ENCODE measurements at places on chromosomes 6 and 20.

DNA sequence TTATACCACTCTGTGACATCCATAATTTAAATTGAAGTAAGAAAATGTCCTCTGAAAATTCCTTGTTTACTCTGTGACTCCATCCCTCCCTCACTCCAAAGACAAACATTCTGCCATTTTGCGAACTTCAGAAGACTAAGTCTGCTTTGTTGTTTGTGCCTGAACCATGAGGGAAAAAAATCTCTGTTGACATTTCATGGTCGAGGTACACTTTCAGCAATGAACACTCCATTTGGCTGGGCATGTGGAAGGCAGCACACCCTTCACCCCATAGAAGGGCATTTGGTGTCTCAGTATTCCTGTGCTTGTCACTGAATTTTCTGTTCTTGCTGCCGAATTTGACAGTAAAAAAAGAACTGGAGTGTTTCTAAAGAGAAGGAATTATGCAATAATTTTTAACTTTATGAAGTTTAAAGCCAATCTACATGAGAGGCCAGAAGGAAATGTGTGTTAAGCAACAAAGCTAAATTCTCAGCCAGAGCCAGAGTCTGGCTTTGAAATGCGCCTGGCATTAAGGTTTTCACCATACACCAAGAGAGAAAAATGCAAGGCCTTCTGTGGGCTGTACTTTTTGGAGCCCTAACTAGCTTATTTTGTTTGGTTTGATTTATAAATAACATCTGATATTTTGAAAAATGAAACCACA is 4.7 kb upstream of the PBOV1 start:
- DNase-seq = no peak

- no peak for DNase-seq
Measured at GRCh38 chr20:49179368-49180277, 8.5 kb downstream of the STAU1 start.

- DNase-seq = no peak
Measured at GRCh38 chr6:132734694-132735236, 20.9 kb upstream of the VNN1 start.

GRCh38 chr6:44797746-44798145 is 410.2 kb downstream of the CDC5L start:
- DNase-seq = no peak

GRCh38 chr20:8844179-8844578 is 224.7 kb upstream of the PLCB4 start:
- DNase-seq = no peak

- no peak for DNase-seq
Measured at GRCh38 chr6:138719744-138720143, 53.8 kb upstream of the CCDC28A start.

DNA sequence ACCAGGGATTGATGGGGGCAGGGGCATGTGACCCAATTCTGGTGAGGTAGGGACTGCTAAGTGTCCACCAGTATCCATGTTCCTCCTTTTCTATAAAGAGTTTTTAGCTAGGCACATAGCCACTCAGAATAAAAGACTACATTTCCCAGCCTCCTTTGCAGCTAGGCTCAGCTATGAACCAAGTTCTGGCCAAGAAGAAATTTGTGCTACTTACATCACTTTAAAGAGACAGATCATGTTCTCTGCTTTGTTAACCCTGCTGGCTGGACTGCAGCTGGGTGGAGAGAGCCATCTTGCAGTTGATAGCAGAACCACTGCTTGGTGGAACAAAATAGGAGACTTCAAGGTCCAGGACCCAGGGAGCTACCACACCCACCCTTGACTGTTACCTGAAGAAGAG is 5.3 kb upstream of the CCM2L start:
- DNase-seq = no peak

DNA sequence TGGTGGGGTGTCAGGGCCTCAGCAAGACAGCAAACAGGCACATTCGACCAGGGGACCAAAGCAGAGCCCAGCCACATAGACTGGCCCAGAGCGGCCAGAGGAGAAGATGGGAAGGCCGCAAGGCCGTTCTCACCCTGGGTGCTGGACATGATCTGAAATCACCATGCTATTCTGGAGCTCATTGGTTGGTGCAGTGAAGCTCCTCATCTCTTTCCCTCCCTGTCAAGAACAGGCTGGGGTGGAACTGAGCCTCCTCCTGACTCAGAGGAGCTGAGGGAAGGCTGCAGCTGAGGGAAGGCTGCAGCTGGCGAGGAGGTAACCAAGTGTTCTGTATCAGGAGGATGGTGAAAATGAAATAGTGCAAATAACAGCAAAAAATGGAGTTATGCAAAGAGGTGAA is 80.0 kb downstream of the AKAP7 start:
- DNase-seq = no peak

DNA sequence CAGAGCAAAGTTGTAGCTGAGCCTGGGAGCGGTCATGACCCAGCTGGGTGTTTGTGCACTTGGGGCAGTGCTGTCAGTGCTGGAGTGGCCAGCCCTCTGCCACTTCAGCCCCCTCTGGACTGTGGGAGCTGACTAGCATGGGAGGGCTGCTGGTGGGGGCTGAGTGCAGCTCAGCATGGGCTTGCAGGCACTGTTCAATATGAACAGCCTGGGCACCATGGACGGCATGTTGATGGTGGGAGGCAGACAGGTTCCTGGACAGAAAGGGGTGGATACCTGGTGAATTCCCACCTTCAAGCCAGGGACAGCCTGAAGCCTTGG is 50.5 kb downstream of the GGTLC1 start:
- no peak for DNase-seq

DNA sequence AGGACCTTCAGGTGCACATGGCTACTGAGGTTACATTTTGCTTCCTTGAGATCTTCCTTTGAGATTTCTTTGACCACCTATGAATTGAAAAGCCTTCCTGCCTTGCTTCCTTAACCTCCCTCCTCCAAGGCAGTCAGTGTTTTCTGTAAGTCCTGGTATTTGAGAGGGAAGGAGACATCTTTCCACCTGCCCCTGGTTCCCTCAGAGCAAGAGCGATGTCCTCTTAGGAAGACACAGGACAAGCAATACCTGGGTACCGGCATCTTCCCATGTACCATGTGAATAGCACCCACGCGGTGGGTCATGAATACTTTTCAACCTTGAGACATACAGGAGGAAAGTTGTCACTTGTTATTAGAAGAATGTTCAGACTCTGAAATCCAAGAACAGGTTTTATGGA is 37.1 kb downstream of the GINS1 start:
- no peak for DNase-seq

GRCh38 chr6:155647354-155647753 is 191.7 kb upstream of the NOX3 start:
- no peak for DNase-seq

DNA sequence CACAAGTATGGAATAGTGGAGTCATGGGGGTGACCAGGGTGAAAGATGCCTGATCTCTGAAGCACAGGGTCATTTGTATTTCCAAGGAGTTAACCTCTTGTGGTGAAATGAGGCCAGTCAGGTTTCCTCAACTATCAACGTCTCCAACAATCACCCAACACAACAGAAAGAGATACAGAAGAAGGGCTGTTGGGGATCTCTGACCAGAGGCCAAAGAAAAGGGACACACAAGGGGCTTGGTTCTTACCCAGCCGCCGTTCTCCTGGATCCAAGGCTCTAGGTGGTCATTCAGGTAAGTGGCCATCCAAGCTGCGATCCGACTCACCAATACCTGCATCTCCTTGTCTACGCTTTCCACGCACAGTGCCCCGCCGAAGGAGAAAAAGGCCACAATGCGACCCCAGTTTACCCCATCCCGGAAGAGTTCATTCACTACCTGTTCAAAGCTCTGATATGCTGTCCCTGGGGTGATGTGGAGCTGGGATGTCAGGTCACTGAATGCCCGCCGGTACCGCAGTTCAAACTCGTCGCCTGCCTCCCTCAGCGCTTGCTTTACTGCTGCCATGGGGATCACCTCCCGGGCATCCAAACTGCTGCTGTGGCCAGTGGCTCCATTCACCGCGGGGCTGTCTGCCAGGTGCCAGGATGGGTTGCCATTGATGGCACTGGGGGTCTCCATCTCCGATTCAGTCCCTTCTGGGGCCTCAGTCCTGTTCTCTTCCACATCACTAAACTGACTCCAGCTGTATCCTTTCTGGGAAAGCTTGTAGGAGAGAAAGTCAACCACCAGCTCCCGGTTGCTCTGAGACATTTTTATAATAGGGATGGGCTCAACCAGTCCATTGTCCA is 1.0 kb downstream of the BCL2L1 start:
- DNase-seq = peak; percentile 33

DNA sequence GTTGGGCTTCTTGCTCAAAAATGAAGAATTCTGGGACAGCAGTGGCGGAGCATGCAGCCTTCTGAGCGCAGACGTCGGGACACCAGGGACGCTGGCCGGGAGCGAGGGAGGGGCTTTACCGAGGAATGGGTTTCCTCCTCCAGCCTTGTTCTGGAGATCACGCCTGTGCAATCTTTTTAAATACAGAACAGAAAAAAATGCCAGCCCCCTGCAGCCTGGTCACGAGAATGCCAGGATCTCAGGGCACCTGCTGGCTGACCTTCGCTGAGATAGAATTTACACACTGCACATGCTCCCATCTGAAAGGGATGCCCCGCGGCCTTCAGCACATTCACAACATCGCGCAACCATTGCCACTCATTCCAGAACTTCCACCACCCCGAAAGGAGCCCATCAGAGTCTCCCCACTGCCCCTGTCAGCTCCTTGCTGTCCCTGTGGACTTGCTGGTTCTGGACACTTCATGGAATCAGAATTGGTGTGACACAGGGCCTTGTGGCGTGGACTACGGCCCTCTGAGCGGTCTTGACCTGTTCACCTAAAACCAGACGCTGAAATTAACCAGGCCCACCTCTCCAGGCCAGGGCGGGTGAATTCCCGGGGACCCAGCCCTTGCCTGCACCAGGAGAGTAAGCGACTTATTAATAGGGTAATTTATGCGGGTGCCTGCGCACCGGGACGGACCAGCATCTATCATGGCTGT is 20.6 kb upstream of the BHLHE23 start:
- peak; percentile 6 for DNase-seq

GRCh38 chr6:43739642-43740091 is 30.3 kb upstream of the VEGFA start:
- DNase-seq = no peak

- no peak for DNase-seq
Measured at GRCh38 chr6:145155873-145156782, 579.2 kb downstream of the EPM2A start.

DNA sequence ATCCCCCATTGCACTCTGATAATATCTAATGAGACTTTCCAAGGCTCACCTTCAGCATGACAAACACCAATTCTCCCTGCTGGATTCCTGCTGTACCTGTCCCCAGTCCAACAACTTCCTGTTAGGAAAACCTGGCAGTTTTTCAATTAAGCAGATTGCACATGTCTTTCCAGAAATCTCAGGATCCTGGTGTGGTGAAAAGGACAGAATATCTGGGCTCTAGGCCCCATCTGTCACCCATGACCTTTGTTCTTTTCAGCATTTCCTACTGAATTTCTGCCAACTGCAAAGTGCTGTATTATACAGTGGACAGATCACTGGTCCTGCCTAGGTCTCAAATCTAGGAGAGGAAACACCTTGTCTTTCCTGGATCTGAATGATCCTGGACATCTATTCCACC is 27.7 kb upstream of the DTNBP1 start:
- DNase-seq = no peak

DNA sequence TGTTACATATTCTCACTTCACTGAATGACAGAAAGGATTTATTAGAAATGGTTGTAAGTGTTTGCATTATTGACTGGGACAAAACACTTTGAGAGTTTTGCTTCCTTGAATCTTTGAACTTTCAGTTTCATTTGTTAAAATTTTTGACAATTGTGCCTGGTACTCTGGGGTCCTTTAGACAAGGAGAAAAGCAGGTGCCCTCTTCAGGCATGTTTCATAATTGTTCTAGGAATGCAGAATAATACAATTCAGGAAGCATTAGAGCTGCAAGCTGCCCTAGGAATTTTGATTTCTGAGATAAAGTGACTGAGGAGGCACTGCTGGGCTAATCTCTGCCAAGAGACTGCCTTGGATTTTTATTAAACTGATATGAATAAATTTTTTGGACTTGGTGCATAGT is 49.7 kb downstream of the TOP1 start:
- no peak for DNase-seq

DNA sequence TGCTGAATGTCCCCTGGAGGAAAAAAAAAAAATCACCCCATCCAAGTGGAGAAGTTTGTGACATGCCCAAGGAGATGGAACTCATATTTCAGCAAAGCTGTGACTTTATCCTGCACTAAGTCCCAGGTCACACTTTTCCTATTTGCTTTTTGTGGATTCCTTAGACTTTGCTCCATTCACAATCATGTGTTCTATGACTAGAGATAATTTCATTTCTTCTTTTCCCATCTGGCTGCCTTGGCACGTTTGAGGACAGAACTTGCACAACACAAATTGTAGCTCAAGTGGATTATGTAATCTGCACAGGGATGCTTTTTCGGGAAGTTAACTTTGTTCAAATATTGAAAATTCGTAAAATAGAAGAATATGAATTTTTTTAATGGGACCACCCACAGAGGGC is 100.7 kb upstream of the PTPN1 start:
- DNase-seq = no peak

- DNase-seq = no peak
Measured at GRCh38 chr20:53773792-53774401, 180.3 kb upstream of the ZNF217 start.

DNA sequence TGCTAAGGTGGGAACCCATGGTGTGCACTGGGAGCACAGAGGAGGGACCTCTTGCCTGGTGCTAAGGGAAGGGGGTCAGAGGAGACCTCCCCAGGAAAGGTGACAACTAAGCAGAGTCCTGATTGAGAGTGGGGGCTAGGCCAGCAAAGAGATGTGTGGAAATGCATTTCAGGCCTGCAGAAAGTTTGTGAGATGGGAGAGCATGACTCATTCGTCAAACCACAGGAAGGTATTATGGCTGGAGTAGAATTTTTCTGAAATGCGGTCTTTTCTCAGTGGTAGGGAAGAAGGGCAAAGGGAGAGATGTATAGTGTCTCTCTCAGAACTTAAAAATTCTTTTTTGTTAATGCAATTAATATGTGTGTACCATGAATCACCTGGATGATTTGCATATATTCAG is 23.6 kb upstream of the EDN1 start:
- no peak for DNase-seq

DNA sequence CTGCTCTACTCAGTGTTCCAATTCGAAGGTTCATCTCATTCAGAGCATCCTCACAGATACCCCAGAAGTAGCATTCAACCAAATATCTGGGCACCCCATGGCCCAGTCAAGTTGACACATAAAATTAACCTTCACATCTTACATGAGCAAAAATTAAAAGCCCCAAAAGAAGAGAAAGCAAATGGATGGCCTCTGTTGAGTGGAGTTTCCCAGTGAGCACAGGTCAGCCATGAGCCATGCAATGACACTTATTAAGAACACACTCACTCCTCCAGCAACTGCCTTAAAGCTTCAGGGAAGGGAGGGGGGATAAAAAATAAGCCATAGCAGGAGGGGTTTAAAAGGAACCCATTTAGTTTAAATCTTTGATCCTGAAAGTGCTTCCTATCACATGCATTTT is 14.6 kb upstream of the THBS2 start:
- no peak for DNase-seq

GRCh38 chr6:80380566-80380965 is 274.1 kb downstream of the BCKDHB start:
- no peak for DNase-seq

- no peak for DNase-seq
Measured at GRCh38 chr6:62390401-62390800, 104.4 kb upstream of the KHDRBS2 start.

GRCh38 chr6:10112871-10113549 is 301.9 kb downstream of the TFAP2A start:
- peak; percentile 27 for DNase-seq

- DNase-seq = no peak
Measured at GRCh38 chr20:32348207-32348606, 9.9 kb upstream of the ASXL1 start.

Data from right hindlimb (tissue), 1 donor.